ENCODE measurements at places on chromosomes 3 and 15. TPM values are rescaled to one million over a fixed set of nuclear protein-coding genes. Genes with fewer than 3 reads are reported as not detected.

- H3K36me3 ChIP-seq = no peaks in the 10 kb centered on the region
- H3K4me1 ChIP-seq = peaks cover 33% of the 10 kb centered on the region
- no peaks in the 10 kb centered on the region for H3K27me3 ChIP-seq
- peak overlapping the region; percentile 43 for H3K27ac ChIP-seq
Measured at GRCh38 chr3:171005648-171006047, 20.9 kb downstream of the SLC2A2 start.

DNA sequence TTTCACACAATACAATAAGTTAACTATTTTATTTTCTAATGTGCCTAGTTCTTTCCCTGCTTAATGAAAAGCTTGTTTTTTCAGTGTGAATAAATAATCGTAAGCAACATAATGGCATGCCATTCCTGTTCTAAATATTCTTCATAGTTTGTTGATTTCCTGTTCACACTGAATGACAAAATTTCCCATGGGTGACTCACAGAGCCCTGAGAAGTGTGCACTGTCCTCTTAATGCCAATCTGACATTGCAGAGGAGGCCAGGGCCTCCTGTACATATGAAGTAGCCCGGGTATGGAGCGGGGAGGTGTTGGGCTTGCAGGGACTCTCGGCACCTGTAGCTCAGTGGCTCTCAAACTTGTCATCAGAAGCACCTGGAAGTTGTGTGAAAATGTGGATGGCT lies 24.3 kb downstream of the CCR3 start:
- DNase-seq = peak; percentile 9
- H3K36me3 ChIP-seq = no peaks in the 10 kb centered on the region
- no peak overlapping the region for H3K4me3 ChIP-seq

DNA sequence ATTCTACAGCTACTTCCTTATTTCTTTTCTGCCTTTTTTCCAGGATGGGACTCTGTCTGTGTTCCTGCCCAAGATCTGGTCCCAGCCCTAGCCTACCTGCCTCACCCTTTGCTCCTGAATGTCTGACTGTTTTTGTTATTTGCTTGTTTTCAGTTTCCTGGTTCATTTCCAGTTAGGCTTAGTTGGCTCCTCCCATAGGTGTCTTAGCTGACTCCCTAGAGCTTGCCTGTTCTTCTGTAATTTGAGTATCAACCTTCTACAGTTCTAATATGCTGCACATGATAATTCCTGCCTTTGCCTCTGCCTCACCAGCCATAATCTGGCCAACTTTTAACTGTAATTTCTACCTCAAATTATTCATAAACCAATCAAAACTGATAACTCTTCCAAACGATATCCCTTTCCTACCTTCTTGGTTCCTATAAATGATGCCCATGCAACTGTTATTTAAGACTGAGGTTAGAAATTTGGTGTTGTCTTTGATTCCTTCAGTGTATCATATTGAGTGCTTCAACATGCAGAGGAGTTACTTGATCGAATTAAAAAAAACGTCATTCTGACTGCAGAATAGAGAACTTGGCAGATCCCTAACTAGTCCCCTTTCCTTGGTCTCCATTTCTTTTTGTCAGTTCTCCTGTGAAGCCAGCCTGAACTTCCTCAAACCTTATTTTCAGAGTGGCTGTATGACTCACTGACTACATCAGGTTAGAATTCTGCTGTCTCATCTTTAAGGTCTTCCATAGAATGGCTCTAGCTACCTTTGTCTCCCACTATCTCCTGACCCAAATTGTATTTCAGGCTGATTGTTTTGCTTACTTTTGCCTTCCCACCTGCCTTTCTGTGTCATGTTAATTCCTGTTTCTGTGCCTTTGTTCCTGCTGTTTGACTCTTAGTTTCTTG lies 8.4 kb downstream of the GOLM2 start:
- peak overlapping the region; percentile 68 for H3K27ac ChIP-seq
- no peaks in the 10 kb centered on the region for H3K36me3 ChIP-seq
- H3K4me1 ChIP-seq = peaks cover 11% of the 10 kb centered on the region
- DNase-seq = peak; percentile 71
- H3K4me3 ChIP-seq = no peak overlapping the region

- no peak overlapping the region for H3K27ac ChIP-seq
- H3K4me1 ChIP-seq = peaks cover 50% of the 10 kb centered on the region
- H3K27me3 ChIP-seq = no peaks in the 10 kb centered on the region
- DNase-seq = no peak
Measured at GRCh38 chr15:70321172-70321819, 223.6 kb upstream of the TLE3 start.

GRCh38 chr3:166282931-166283330 lies 445.7 kb upstream of the BCHE start:
- DNase-seq = no peak
- H3K36me3 ChIP-seq = no peaks in the 10 kb centered on the region
- no peaks in the 10 kb centered on the region for H3K4me1 ChIP-seq
- H3K27ac ChIP-seq = no peak overlapping the region
- H3K27me3 ChIP-seq = no peaks in the 10 kb centered on the region
- H3K4me3 ChIP-seq = no peak overlapping the region

DNA sequence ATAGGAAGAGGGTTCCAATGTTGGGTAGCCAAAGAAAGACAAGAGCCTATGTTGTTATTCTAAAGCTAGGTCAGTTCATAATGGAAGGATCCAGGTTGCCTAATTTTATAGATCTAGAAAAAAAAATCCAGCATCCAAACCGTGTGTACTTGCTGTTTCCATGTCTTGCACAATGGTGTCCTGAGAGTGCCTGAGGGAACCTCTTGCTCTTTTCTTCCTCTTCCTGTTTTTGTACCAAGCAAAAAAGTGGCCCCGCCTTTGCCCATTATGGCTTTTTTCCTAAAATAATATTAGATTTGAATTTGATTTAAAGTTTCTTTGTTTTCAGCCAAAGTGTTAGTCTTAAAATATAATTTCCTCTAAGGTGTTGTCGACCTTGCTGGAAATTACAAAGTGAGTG lies 224.4 kb downstream of the RYR3 start:
- H3K4me1 ChIP-seq = no peaks in the 10 kb centered on the region
- no peaks in the 10 kb centered on the region for H3K36me3 ChIP-seq
- H3K27ac ChIP-seq = no peak overlapping the region
- no peak overlapping the region for H3K4me3 ChIP-seq
- no peaks in the 10 kb centered on the region for H3K27me3 ChIP-seq

GRCh38 chr15:48244921-48245320 lies 38.8 kb downstream of the SLC12A1 start:
- H3K27me3 ChIP-seq = 0 out of 2 replicates have a peak, but pooled peaks cover 3% of the 10 kb centered on the region
- peak; percentile 51 for DNase-seq

- H3K36me3 ChIP-seq = no peaks in the 10 kb centered on the region
- no peak for DNase-seq
- H3K4me1 ChIP-seq = no peaks in the 10 kb centered on the region
- H3K27ac ChIP-seq = no peak overlapping the region
- no peak overlapping the region for H3K4me3 ChIP-seq
Measured at GRCh38 chr15:89978914-89979313, 22.2 kb upstream of the ZNF710 start.

GRCh38 chr3:23365066-23365465 lies 161.9 kb downstream of the UBE2E2 start:
- H3K27me3 ChIP-seq = no peaks in the 10 kb centered on the region
- H3K4me1 ChIP-seq = no peaks in the 10 kb centered on the region
- H3K27ac ChIP-seq = no peak overlapping the region
- DNase-seq = no peak
- no peaks in the 10 kb centered on the region for H3K36me3 ChIP-seq
- no peak overlapping the region for H3K4me3 ChIP-seq

DNA sequence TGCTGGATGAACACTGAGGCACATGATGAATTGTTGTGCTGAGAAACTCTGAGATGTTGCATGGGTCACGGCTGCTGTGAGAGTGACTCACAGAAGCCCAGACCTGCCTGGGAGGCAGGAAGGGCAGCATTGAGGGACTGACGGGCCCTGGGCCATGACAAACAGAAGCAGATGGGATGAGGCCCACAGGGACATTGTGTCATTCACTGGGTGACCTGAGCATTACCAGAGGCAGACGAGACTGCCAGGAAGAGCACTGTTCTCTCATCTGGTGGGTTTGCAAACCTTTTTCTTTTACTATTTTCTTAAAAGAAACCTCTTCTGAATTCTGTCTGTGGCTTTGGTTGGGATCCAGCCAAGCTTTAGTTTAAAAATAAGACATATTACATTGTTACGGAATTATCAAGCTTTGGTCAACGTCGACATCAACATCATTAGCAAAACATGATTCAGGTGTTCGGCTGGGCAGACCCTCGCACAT lies 67.8 kb downstream of the BDH1 start:
- H3K27ac ChIP-seq = peak overlapping the region; percentile 68
- H3K36me3 ChIP-seq = no peaks in the 10 kb centered on the region
- peak; percentile 96 for DNase-seq

- no peaks in the 10 kb centered on the region for H3K36me3 ChIP-seq
- peaks cover 6% of the 10 kb centered on the region for H3K4me1 ChIP-seq
- H3K4me3 ChIP-seq = no peak overlapping the region
- peaks cover 56% of the 10 kb centered on the region for H3K27me3 ChIP-seq
Measured at GRCh38 chr15:89502867-89503595, 6.6 kb upstream of the RHCG start.

GRCh38 chr3:148625991-148626390 lies 71.7 kb upstream of the AGTR1 start:
- H3K4me1 ChIP-seq = no peaks in the 10 kb centered on the region
- H3K27ac ChIP-seq = no peak overlapping the region
- DNase-seq = no peak

DNA sequence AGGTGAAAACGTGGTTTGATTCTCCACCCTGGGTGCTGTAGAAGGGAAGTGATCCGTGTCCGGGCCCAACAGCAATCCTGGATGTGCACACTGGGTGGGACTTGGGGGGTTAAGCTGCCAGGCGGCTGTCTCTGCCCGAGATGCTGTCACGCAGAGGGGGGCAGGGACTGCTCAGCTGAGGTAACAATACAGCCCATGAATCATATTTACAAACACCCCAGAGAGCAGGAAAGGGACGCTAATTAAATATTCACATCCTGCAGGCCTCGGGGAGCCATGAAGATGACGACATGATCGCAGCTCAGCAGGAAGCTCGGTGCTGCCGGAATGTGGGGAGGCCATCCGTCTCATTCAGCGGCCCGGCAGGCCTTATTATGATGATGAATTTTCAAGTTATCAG lies 17.9 kb upstream of the CRABP1 start:
- no peaks in the 10 kb centered on the region for H3K27me3 ChIP-seq
- H3K27ac ChIP-seq = peak overlapping the region; percentile 23
- H3K36me3 ChIP-seq = no peaks in the 10 kb centered on the region
- no peaks in the 10 kb centered on the region for H3K4me1 ChIP-seq

DNA sequence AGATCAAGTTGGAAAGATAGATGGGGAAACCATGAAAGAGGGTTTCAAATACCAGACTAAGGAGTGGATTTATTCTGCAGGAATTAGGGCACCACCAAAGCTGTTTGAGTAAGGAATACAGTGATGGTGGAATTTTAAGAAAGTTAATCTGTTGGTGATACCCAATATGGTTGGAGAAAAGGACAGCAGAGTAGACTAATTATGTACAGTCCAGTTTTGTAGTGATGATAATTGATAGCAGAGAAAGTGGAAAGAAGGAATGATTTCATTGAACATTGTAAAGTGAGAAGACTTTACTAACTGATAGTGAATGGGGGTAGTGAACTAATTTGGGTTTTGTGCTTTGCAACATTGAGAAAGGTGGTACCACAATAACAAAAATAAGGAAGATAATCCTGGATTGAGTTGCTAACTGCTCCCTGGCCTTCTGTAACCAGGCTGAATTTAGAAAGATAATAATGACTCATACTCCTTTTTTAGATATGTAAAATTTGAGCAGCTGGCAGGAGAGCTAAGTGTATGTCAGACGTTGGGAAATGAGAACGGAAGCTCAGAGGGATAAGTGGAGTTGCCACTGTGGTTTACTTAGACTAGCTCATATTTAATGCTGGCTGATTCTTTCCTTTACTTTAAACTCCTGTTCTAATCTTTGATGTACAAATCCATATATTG lies 16.9 kb downstream of the TCAIM start:
- no peak overlapping the region for H3K4me3 ChIP-seq
- peak; percentile 91 for DNase-seq
- H3K36me3 ChIP-seq = no peaks in the 10 kb centered on the region
- H3K4me1 ChIP-seq = peaks cover 14% of the 10 kb centered on the region

DNA sequence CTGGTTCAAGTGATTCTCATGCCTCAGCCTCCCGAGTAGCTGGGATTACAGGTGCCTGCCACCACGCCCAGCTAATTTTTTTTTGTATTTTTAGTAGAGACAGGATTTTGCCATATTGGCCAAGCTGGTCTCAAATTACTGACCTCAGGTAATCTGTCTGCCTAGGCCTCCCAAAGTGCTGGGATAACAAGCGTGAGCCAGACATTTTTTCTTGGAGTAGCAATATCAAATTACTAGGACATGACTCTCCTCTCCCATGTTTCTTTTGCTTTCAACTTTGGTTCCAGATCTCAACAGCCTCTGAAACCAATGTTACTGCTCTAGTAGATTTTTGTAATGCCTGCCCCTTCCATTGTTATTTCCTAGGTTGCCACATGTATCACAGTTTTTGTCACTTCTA lies 462.0 kb downstream of the GBE1 start:
- no peak overlapping the region for H3K4me3 ChIP-seq
- H3K27ac ChIP-seq = no peak overlapping the region
- no peaks in the 10 kb centered on the region for H3K4me1 ChIP-seq
- no peaks in the 10 kb centered on the region for H3K36me3 ChIP-seq

GRCh38 chr3:37668818-37669610 lies 192.7 kb upstream of the CTDSPL start:
- no peak for DNase-seq
- H3K36me3 ChIP-seq = no peaks in the 10 kb centered on the region
- no peak overlapping the region for H3K4me3 ChIP-seq
- H3K27ac ChIP-seq = no peak overlapping the region

DNA sequence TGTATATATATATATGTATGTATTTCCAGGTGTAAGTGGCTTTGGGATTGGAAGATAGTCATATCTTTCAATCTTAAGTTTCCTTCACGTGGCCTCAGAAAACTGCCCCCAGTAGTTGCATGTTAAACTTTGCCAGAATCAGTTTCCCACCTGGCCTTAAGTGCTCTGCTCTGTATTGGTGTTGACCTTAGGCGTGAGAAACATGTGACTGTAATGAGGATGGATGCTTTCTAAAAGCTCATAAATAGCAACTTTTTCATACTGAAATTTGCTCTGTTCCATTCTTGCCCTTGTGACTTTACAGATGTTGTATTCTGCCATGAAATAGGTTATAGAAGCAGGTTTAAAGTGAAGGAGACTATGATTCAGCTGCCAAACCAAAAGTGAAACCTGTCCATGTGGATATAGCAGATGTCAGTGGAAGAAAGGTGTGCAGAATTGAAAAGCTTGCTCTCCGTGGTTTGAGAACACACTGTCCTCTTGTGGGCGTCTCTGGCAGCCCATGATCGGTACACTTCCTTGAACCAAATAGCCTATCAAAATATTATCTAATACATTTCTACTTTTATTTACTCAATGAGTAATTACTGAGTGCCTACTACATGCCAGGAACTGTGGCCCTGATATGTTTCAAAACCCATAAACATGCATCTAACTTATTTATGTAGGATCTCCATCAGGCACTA lies 15.8 kb downstream of the SCG5 start:
- H3K4me1 ChIP-seq = peaks cover 11% of the 10 kb centered on the region
- H3K27me3 ChIP-seq = no peaks in the 10 kb centered on the region
- H3K27ac ChIP-seq = no peak overlapping the region
- no peak overlapping the region for H3K4me3 ChIP-seq

- DNase-seq = no peak
- H3K27me3 ChIP-seq = no peaks in the 10 kb centered on the region
- peaks cover 18% of the 10 kb centered on the region for H3K4me1 ChIP-seq
- no peak overlapping the region for H3K4me3 ChIP-seq
- no peak overlapping the region for H3K27ac ChIP-seq
Measured at GRCh38 chr15:32781781-32782180, 64.0 kb downstream of the GREM1 start.

Gene ITIH4
- total RNA-seq = not detected

Gene GADL1
- total RNA-seq = not detected

Gene TRH
- total RNA-seq = not detected

Gene LRRC2
- total RNA-seq = 10.8 TPM

Gene SEMA3F
- 3.2 TPM for total RNA-seq

Gene SLC28A1
- total RNA-seq = not detected

Gene SCN11A
- total RNA-seq = not detected
